ENCODE measurements at places on chromosomes 12 and 14. TPM values are rescaled to one million over a fixed set of nuclear protein-coding genes. Genes with fewer than 3 reads are reported as not detected.

PLEKHD1 gene
- 0.05 TPM for total RNA-seq

C14orf39 gene
- total RNA-seq, result 2.1 TPM

DLK1 gene
- total RNA-seq, result 1.3 TPM

GSC gene
- total RNA-seq, result not detected

CLEC4C gene
- not detected for total RNA-seq

SLC7A8 gene
- 4.0 TPM for total RNA-seq

SMCO2 gene
- 0.32 TPM for total RNA-seq

SPIC gene
- not detected for total RNA-seq

RAPGEF3 gene
- total RNA-seq, result 8.4 TPM

PIGH gene
- 13.5 TPM for total RNA-seq

FGF6 gene
- total RNA-seq, result not detected

MORN3 gene
- 0.70 TPM for total RNA-seq

ARHGEF40 gene
- 129 TPM for total RNA-seq

ARHGEF25 gene
- 24.5 TPM for total RNA-seq

GDF11 gene
- total RNA-seq, result 25.3 TPM

PAPOLA gene
- total RNA-seq, result 164 TPM

OR6C68 gene
- total RNA-seq, result not detected

DBX2 gene
- not detected for total RNA-seq

NFE2 gene
- total RNA-seq, result 0.29 TPM

TRPV4 gene
- 0.75 TPM for total RNA-seq

GSKIP gene
- 22.8 TPM for total RNA-seq

WDHD1 gene
- total RNA-seq, result 7.2 TPM

HOXC9 gene
- total RNA-seq, result not detected

RPS29 gene
- 1,089 TPM for total RNA-seq

EXOC3L4 gene
- total RNA-seq, result not detected

CREBL2 gene
- 14.8 TPM for total RNA-seq

GALNT9 gene
- 2.7 TPM for total RNA-seq

ACOT6 gene
- not detected for total RNA-seq

HOXC13 gene
- total RNA-seq, result not detected

CACNA1C gene
- 1.5 TPM for total RNA-seq

WNT1 gene
- not detected for total RNA-seq

C12orf56 gene
- not detected for total RNA-seq

FBXO21 gene
- 30.8 TPM for total RNA-seq

KRT2 gene
- total RNA-seq, result not detected

TAMALIN gene
- total RNA-seq, result 12.4 TPM

OLR1 gene
- total RNA-seq, result 0.96 TPM

CELA1 gene
- not detected for total RNA-seq

TAS2R30 gene
- total RNA-seq, result 1.3 TPM

NCKAP5L gene
- total RNA-seq, result 60.4 TPM

ADAM21 gene
- 0.94 TPM for total RNA-seq

RAD9B gene
- total RNA-seq, result 0.53 TPM

OR4E2 gene
- not detected for total RNA-seq

PHLDA1 gene
- 41.2 TPM for total RNA-seq

INHBC gene
- not detected for total RNA-seq

ZNF384 gene
- total RNA-seq, result 50.6 TPM

NR4A1 gene
- total RNA-seq, result 1.6 TPM

SLC41A2 gene
- 35.6 TPM for total RNA-seq

LHX5 gene
- not detected for total RNA-seq

KRT71 gene
- total RNA-seq, result not detected

TAS2R13 gene
- 0.43 TPM for total RNA-seq

RHEBL1 gene
- 1.9 TPM for total RNA-seq

VRTN gene
- total RNA-seq, result 0.14 TPM
